A549 treated with CORT108297 at 1 μM for 4 hours (cell line): ENCODE measurements at places on chromosomes 4 and X. TPM values are rescaled to one million over a fixed set of nuclear protein-coding genes. Genes with fewer than 3 reads are reported as not detected.

The GABRA4 gene
- total RNA-seq: not detected in 5 replicates

The YY2 gene
- total RNA-seq: 2.3 to 2.8 TPM (median 2.4 TPM) in 5 replicates

The USP17L26 gene
- not detected in 5 replicates for total RNA-seq

The STARD8 gene
- 1.3 to 1.9 TPM (median 1.5 TPM) in 5 replicates for total RNA-seq

The FRMPD4 gene
- total RNA-seq: 0.02 to 0.07 TPM (median 0.03 TPM) in 5 replicates

The DMP1 gene
- not detected in 5 replicates for total RNA-seq

The EFHC2 gene
- total RNA-seq: 0.17 to 0.29 TPM (median 0.21 TPM) in 5 replicates

The ADAM29 gene
- not detected in 5 replicates for total RNA-seq

The PASD1 gene
- not detected in 5 replicates for total RNA-seq

The CYTL1 gene
- total RNA-seq: not detected in 5 replicates

The HS6ST2 gene
- total RNA-seq: 0.02 to 0.06 TPM (median 0.03 TPM) in 5 replicates

The GUCY1B1 gene
- 0.18 to 0.38 TPM (median 0.25 TPM) in 5 replicates for total RNA-seq

The TMPRSS11D gene
- not detected in 5 replicates for total RNA-seq

The EPHA5 gene
- total RNA-seq: 0.24 to 0.46 TPM (median 0.39 TPM) in 5 replicates

The TAF7L gene
- 0.07 to 0.16 TPM (median 0.10 TPM) in 5 replicates for total RNA-seq

The FAM241A gene
- 0.88 to 1.1 TPM (median 1.0 TPM) in 5 replicates for total RNA-seq

The PPARGC1A gene
- total RNA-seq: 0.03 to 0.18 TPM (median 0.14 TPM) in 4 of 5 replicates, not detected in the other

The ENPP6 gene
- not detected in 5 replicates for total RNA-seq

The UCHL1 gene
- total RNA-seq: 963 to 1,029 TPM (median 989 TPM) in 5 replicates
